SHP77 treated with DMSO at 0.1 percent for 48 hours (cell line): ENCODE measurements at places on chromosomes 5 and 9.

- no peak for DNase-seq
Measured at GRCh38 chr9:71638627-71639026, 129.7 kb downstream of the CEMIP2 start.

DNA sequence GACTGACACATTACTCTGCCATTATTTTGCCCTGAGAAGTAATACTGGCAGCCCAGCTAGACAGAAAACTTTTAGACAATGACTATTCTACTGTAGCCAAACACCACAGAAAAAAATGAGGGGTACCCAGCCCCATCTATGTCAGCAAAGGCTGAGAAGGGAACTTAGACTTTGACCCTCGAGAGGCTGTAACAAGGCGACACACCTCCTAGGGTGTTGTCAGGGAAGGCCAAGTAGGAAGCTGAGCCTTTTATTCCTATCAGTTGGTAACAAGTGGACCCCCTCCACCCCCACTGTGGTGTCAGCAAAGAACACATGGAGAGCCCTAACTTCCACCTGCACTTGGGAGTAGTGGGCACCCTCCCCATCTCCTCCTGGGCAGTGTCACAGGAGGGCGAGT, 55.6 kb downstream of the SPTLC1 start:
- DNase-seq = no peak

- no peak for DNase-seq
Measured at GRCh38 chr5:40587376-40587775, 92.3 kb upstream of the PTGER4 start.

GRCh38 chr5:53059281-53059680, 50.3 kb downstream of the MOCS2 start:
- no peak for DNase-seq

- no peak for DNase-seq
Measured at GRCh38 chr9:76451234-76451633, 7.7 kb upstream of the GCNT1 start.

DNA sequence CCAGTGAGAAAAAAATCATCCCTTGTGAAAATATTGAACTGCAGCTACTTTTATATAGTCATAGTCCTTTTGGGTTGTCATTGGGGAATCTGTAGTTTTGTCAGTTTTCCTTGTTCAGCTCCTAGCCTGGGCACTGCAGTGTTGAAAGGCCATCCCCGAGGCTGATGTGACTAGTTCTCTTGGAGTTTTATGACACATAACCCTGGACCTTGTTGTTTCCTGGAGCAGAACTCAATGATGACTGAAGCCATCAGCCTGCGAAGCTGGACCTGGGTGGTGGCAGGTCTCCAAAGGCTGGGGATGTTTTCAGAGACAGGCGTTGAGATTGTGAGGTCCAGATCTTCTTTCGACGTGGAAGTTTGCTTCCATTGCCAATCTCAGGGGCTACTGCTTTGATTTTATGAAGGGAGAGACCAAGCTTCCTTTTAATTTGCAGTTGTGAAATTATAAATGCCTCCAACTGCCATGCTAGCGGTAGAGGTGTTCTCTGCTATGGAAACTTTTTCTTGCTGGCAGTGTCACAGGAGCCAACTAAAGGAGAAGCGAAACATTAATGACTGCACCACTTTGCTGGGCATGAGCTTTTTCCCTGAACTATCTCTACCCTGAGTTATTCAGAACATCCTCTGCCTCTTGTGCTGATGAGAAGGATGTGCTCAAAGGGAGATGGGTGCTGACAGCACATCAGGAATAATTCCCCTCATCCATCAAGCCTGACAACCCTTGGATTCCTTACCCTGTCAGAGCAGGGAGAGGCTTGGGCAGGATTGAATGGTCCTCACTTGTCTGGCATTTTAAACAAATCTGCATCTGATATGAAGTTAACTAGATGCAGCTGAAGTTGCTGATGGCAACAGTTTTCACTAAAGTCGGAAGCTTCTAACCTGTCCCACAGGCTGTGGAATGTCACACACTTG, 209.6 kb downstream of the MAST4 start:
- DNase-seq = no peak
